AG20443 (cell line): ENCODE measurements at places on chromosomes 1 and 21.

DNA sequence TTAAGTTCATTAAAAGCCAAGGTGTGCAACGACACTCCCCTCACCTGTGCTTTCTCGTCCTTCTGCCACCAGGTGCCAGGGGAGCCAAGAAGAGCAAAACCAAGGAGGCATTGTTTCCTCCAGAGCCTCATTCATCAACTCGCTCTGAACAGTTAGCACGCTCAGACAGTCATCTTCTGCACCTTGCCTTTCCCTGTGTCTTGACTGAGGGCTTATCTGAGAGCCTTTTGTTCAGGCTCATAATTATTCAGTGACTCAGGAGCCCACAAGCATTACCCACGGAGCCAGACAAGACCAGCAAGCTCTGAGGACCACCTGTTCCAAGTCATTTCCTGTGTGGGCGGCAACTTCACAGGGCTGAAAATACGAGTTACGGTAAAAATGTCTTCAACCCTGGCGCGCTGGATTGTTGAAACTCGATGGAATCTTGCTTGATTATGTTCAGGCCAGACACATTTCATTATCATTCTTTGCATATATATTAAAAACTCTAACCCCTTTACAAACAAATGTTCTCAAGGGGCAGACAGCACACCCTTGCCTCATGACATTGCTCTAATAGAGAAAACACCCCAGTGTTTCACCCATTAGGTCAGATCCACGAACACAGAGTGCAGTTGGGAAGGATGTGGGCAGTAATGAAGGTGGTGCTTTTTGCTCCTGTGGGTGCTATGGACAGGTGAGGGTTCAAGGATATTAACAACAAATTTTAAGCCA lies 89.7 kb upstream of the RUNX1 start:
- DNase-seq, result no peak

DNA sequence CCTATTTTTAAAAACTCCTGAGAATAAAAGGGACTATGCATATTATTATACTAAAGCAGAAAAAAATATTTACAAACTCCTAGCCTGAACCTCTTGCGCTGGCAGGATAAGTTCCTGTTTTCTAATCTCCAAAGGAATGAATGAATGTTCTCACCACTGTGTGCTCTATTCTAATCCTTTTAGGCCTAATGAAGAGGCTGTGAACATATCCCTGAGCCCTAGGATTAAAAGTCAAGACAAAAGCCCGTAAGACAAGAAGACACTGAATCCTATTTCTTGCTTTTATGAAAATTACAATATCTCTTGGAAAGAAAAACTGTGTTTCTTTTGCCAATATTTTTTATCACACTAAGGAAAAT lies 317.5 kb downstream of the HHAT start:
- DNase-seq, result no peak

DNA sequence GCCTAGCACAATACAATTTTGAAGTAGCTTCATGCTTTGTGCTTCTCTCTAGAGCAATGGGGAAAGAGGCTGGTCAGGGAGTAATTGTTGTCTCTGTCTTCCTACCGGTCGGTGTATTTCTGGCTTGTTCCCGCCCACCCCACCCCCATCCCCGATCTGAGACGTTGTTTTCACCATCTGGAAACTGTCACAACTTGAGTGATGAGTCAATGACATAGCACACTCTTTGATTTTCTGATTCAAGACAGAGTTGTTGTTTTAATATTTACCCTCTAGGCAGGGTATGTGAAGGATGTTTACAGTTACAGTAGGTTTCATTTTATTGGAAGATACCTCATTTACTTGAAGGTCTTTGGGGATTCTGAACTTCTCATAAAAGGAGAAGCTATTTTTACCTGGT lies 7.0 kb downstream of the IL12RB2 start:
- DNase-seq, result no peak

DNA sequence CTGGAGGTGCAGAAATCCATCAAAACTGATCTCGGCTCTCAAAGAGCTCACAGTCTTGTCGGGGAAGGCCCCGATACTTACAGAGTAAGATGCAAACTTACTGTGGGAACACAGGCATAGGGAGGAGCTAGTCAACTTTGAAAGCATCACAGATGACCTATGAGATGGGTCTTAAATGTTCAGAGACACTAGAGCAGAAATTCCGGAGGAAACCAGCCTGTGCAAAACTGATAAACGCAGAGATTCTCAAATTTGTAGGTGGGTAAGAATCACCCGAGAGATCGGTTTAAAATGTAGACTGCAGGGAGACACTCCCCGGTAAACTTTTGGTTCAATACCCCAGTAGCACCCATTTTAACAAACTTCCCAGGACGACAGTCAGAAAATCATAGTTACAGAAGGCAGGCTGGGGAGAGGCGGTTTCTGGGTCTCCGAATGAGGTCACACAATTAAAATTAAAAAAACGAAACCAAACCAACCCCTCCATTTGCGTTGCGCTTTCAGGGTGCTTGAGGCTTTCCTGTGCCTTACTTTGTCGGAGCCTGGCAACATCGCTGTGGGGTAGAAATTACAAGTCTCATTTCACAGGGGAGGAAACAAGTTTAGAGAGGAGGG lies 755 bp upstream of the THRAP3 start:
- peak; percentile 49 for DNase-seq

DNA sequence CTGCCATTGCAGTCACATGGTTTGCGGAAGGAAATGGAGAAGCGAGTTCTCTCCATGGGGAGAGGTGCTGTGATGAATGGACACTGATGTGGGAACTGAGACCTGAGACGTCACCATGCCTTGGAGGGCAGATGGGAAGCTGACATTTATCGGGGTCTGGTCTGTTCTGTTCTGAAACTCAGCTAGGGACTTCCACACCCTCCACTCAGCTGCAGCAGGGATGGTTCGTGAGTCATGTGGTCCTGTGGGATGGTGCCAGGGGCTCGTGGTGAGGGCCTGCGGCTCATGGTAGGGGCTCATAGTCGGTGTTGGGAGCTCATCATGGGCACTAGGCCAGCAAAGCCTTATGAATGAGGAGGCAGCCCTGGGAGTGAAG lies 6.1 kb downstream of the GPR137B start:
- DNase-seq, result no peak

DNA sequence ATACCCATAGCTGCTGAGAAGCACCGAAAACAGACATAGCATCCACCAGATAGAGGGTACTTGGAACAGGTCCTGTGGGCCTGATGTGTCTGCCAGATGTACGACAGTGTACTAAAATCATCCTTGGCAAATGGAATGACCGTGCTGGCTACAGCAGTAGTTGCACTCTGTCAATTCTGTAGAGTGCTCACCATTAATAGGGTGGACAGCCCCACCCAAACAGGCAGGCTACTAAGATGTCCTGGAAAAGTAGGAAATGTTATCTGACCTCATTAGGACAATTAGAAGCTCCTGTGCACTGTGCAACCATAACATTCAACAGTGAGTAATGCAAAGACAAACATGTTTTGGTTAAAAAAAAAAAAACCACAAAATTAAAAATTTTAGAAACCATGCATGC lies 106.2 kb downstream of the PTPN14 start:
- peak; percentile 42 for DNase-seq

GRCh38 chr1:38093569-38094520 lies 47.3 kb upstream of the POU3F1 start:
- no peak for DNase-seq

GRCh38 chr1:200048244-200048643 lies 20.7 kb downstream of the NR5A2 start:
- DNase-seq, result no peak

DNA sequence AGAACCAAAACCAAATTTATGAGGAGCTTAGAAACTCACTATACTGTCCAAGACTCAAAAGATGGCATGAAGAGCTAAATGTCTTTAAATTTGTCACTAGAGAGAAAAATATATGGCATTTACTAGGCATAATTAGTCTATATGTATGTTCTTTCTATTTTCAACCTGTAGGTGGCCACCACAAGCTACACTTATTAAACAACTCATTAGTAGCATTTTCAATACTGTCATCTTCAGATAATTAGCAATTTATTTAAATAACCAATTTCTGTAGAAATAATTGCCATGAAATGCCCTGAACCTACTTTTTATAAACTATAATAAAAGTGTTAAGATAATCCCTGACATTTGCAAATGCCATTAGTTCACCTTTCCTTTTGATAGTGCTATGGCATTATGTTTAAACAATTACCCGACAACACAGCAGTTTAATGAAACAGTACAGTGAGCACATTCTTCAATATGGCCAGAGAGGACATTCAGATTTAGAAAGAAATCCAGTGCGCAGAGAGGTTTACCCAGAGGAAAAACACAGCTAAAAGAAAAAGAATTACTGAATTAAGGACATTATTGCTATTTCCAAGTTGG lies 522.5 kb downstream of the PTBP2 start:
- DNase-seq, result no peak

- peak; percentile 85 for DNase-seq
Measured at GRCh38 chr1:158112994-158113758, 67.5 kb upstream of the CD1D start.

- DNase-seq, result peak; percentile 91
Measured at GRCh38 chr1:58592522-58593134, 15.6 kb upstream of the TACSTD2 start.

- DNase-seq, result no peak
Measured at GRCh38 chr1:233323718-233324117, 3.8 kb upstream of the MAP3K21 start.

- no peak for DNase-seq
Measured at GRCh38 chr1:4005431-4005830, 105.4 kb upstream of the C1orf174 start.

DNA sequence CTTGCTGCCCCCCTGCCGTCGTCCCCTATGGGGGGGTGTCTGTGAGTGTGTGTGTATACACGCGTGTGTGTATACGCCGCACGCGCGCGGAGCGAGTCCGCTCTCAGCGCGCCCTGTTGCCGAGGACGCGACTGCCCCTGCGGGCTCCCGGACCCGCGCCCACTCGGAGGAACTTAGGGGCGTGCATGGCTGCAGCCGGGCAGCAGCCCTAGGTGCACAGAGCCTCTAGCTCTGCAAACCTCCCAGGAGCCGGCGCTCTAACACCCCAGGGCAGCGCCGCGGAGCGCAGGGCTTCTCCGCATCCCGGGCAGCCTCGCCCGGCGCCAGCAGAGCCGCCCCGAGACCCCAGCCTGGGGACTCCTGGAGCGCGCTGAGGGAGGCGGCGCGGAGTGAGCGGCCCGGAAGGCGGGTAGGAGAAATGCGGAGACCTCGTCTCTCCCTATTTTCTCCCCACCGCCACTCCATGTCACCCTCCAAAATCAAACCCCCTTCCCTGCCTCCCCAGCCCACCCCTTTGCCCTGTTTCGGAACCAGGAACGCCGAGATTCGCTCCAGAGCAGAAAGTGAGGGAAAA lies 574 bp downstream of the ITPKB start:
- DNase-seq, result peak; percentile 51

DNA sequence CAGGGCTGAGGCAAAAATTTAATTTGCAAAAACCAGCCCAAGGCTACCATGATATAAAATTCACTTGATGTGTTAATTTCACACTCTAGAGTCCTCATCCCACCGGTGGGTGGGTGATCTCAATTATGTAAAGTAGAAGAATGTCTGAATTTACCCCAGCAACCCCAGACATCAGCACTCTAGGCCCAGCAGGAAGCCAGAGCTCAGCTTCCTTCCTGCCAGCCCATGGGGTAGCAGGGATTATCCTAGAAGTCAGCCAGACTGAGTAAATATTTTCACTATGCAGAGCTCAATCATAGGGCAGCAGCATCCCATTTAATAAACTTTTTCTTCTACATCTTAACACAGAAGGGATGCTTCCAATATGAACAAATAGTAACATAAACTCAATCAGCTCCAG lies 71.0 kb downstream of the SIPA1L2 start:
- no peak for DNase-seq

DNA sequence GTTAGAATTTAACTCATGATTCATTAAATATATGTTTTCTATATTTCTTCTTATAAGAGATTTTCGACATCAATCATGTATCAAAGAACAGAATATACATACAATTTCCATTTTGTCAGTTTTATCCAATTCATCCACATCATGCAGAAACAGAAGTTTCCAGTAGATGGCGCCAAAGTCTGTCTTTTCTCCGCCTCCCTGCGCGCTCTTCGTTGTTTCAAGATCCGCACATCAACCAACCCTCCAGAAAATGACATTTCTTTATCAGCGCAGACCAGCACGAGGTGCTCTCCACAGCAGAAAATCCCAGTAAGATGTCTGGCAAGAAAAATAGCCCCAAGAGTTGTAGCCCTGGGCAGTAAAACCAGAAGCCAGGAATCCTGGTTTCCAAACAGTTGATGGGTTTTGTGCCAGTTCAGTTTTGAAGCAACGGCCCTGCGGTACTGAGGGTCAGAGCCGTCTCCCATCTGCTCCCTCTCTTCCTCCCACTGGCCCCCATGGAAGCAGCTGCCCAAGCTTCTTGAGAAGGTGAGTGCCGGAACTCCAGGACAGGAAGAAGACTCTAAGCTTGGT lies 38.6 kb upstream of the GPR137B start:
- peak; percentile 84 for DNase-seq
